Ovary (tissue), 10 donors: ENCODE measurements at places on chromosomes 6 and 20. TPM values are rescaled to one million over a fixed set of nuclear protein-coding genes. Genes with fewer than 3 reads are reported as not detected.

Gene ELOVL2
- total RNA-seq: 0.11 TPM

GRCh38 chr20:41654884-41655283, 36.7 kb upstream of the CHD6 start:
- DNase-seq: no peak

DNA sequence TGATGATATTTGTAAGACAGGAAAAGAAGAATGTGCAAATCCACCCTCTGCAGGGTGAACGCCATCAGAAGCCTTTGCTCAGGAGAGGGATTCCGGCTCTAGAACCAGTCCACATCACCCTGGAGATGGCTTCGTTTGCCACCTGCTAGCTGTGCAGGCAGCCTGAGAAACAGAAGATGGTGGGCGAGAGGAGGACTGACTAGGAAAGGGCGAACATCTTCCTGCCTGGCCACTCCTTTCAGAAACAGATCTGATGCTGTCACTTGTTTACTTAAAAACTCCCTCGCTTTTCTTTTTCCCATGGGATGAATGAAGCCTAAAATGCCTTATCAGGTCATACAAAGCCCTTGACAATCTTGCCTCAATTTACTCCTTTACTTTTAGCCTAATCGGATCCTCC, 1.2 kb downstream of the PTPRA start:
- no peak for DNase-seq

DNA sequence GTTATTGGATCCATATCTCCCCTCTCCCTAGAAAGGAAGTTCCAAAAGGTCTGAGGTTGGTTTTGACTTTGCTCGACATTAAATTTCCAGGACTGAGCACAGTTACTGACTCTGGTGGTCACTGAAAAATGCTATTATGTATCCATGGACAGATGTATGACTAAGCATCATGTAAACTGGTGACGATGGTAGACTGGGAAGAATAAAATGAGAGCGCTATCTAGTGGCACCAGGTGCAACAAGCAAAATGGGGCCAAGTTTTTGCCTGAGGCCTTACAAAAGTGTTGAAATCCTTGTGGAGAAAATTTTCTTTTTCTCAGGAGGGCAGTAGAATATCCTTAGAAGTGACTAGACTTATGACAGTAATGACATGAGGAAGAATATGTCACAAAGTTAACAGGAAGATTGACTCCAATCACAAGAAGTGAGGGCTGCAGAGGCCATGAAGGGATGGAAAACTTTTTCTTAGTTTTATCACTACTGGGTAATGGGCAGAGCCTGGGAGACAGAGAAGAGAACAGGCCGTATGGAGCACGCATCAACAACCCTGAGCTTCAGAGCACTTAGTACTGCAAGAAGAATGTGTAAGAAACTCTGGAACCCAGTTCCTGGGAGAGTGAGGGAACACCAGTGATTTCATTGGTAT, 88.9 kb upstream of the ELOVL5 start:
- DNase-seq: no peak

- DNase-seq: no peak
These were observed 760.7 kb downstream of the GRIK2 start for GRCh38 chr6:102154176-102154575.

DNA sequence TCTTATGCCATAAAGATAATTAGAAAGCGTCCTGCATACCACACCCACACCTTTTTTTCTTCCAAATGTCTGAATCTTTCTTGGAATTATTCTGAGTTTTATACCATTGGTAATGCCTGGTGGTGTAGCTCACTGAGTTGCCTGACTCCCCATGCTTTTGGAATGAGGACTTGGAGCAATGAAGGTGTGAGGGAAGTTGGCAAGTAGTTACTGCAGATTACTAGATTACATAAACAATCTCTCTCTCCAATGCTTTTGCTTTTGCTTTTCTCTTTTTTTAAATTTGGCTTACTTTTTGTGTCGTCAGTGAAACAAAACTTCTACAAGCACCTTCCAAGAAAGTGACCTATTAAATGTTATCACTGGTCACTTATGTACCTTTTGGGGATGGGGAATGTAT, 406.1 kb upstream of the SOX4 start:
- no peak for DNase-seq

- no peak for DNase-seq
These were observed 19.3 kb upstream of the WFDC2 start for GRCh38 chr20:45450097-45450818.

Gene CFAP61
- 1.7 TPM for total RNA-seq

GRCh38 chr6:43453831-43454230, 1.5 kb downstream of the DLK2 start:
- DNase-seq: no peak

Gene THBD
- total RNA-seq: 12.0 TPM

Gene SLC16A10
- 8.1 TPM for total RNA-seq

DNA sequence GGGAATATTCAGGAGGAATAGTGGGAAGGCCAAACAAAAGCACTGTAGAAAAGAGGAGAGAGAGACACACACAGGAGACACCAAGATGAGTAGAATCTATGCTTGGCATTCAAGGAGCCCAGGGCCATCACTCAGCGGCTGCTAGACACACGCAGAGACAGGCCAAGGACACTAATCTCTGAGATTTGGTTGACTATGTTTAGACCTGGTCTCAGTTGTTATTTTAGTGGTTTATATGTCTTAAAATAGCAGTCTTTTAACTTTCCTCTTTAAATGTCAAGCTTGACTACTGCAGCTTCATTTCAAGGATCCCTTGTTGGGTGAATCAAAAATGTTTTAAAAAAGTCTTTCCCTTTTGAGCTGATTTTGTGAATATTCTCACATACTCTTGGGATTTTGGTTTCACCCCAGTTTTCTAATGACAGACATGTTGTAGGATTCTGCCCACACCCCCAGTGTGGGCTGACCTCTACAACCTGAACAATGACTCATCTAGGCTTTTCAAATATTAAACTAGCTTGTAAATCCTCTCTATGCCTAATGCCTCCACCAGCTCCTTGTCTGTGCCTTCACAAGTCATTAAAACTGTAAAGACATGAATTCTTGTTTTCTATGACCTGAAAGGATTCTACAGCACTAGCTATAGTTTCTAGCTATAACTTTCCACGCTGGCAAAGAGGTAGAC, 142.7 kb upstream of the EXOC2 start:
- no peak for DNase-seq

DNA sequence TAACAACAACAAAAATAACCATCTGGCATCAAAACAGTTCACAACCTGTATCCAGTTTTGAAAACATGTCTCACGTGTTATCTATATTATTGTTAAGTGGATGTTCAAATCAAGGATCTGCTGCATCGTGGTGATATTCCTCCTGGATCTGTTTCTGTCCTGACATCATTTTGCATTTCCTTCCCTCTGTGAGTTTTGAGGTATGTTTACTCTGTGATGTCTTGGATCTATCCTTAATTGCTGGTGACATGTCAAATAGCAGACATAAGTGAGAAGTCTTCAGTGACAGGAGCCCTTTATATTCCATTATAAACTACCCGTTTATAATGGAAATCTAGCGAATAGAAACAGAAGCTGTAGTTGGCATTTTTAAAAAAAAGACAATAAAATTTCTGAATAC, 381.8 kb upstream of the NOX3 start:
- DNase-seq: no peak

GRCh38 chr6:80316686-80317231, 210.3 kb downstream of the BCKDHB start:
- no peak for DNase-seq

DNA sequence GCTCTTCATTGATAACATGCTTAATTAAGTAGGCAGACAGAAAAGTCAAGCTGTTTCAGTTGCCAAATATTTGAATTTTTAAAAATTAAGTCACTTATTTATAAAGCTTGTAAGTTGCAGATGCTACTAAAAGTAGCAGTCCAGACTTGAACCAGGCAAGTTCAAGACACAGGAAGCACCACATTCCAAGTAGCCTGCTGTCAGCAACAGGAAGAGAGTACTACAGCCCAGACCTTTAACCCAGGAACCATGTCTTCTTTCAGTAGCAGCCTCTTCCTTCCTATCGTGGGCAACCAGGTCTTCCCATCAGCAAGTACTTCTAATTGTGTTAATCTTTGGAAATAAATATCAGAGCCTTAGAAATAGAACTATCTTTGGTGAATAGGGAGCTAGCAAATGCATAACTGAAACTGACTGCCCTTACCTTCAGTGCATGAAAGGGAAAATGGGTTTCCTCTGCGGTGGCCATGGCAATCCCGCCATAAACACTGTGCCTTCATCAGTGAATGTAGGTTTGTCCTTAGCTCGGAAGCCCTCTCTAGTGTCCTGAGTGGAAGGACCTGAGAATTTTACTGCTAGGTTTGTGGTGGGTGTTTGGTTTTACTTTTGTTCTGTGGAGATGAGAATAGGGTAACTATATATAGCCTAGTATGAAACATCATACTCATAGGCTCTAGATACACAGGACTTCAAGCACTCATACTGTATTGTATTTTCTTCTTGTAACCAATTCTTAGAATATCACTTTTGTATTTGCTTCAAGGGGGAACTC, 95.6 kb downstream of the SYCP2 start:
- DNase-seq: no peak

GRCh38 chr20:34268851-34269636, 27.8 kb downstream of the ASIP start:
- peak; percentile 53 for DNase-seq

GRCh38 chr6:107540465-107540857, 50.5 kb downstream of the SOBP start:
- DNase-seq: no peak

DNA sequence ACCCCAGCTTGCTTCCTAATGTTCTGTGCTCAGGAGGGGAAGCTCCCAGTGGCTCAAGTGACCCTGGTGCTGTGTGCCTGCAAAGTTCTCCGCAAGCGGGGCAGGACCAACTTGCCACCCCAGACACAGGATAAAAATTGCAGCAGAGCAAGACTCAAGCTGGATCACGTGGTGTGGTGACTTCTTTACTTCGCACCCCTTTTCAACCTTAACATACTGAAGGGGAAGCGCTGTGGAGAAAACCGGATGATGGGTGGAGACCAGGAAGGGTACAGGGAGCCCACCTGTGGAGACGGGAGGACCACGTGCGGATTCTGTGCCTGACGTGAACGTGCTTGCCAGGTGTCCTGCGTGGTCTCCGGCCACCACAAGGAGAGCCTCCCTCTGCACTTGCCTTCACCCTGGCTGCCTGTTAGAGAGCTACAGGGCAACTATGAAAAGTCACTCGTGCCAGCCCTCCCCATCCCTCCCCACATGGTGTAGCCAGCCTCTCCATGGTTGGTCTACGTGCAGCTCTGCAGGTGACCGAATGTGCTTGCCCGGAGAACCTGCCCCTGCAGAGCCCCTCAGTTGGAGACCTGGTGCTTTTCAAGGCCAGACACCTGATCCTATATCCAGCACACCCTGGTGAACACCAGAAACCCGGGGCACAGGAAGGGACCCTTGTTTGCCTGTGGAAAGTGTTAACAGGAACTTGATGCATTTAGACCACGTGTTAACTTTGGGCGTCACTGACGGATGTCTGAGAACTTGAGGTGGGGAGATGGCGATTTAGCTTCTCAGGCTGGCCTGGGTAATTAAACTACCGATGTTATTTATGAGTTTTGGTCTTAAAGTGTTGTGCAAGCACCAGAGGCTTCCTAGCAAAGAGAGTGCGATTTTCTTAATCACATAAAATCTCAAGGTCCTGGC, 23.9 kb upstream of the DACT2 start:
- DNase-seq: no peak

GRCh38 chr6:38813041-38813823, 98.1 kb downstream of the DNAH8 start:
- no peak for DNase-seq

Gene AKIRIN2
- total RNA-seq: 40.6 TPM

Gene VSTM2L
- 0.35 TPM for total RNA-seq

Gene SIRPG
- total RNA-seq: not detected

DNA sequence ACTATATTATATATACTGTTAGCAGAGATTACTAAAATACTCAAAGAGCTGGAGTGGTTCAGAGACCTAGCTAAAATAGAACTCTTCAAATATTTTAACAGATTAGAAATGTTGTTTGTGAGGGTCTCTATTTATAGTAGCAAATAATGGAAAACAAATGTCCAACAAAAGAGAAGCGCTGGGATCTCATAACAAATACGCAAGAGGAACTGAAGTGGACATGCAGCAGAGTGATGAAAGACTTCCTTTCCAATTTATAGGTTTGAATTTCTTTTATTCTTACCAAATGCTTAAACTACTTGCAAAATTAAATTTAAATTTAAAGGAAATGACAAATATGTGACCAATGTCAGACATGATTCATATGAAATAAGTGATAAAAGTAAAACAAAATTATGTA, 49.9 kb downstream of the PIGU start:
- DNase-seq: no peak

- no peak for DNase-seq
These were observed 59.8 kb downstream of the SOD2 start for GRCh38 chr6:159633196-159633595.

- DNase-seq: no peak
These were observed 100.9 kb downstream of the BMP5 start for GRCh38 chr6:55774286-55775028.

- DNase-seq: no peak
These were observed 47.5 kb downstream of the RALGAPA2 start for GRCh38 chr20:20664795-20665589.

Gene POLH
- 14.0 TPM for total RNA-seq

- DNase-seq: no peak
These were observed 107.1 kb downstream of the QRSL1 start for GRCh38 chr6:106736502-106736901.

Gene PTCRA
- not detected for total RNA-seq

GRCh38 chr6:106413016-106413415, 52.5 kb downstream of the CRYBG1 start:
- no peak for DNase-seq

Gene RIMS1
- not detected for total RNA-seq
